ENCODE measurements at places on chromosomes 16 and 17.

GRCh38 chr16:29756654-29757053 is 10.9 kb upstream of the C16orf54 start:
- DNase-seq: no peak

DNA sequence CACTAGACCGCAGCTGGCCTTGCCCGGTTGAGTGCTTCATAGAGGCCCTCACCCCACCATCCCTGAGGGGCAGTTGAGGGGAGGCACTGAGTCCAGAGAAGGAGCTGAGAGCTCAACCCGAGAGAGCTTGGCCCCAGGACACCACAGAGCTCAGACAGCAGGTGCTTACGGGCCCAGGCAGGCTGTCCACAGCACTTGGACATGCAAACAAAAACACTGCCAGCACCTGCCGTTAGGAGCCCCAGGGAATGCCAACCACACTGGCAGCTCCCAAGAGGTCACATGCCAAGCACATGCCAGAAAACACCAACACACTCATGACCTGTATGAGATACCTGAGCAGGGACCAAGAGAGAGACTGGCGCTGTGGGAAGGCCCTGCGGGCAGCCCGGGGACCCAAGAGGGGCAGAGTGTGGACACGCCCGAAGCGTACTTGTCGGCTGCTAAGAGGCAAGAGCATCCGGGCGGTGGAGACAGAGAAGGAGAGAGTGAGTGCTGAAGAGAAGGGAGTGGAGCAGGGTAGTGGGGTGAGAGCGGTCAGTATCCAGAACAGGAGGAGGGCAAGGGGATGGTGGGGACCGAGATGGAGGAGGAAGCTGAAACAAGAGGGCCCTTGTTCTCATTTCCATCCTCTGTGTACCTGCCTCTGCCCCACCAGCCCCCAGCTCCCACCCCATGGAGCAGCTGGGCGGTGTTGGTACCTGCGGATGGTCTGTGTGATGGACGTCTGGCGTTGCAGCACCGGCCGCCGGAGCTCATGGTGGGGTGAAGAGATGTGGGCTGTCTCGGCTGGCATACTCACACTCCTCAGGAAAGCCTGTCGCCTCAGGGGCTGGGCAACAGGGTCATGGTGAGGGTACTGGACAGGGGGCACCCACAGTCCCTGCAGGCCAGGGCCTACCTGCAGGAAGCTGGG is 8.2 kb downstream of the RHBDF1 start:
- DNase-seq: no peak

DNA sequence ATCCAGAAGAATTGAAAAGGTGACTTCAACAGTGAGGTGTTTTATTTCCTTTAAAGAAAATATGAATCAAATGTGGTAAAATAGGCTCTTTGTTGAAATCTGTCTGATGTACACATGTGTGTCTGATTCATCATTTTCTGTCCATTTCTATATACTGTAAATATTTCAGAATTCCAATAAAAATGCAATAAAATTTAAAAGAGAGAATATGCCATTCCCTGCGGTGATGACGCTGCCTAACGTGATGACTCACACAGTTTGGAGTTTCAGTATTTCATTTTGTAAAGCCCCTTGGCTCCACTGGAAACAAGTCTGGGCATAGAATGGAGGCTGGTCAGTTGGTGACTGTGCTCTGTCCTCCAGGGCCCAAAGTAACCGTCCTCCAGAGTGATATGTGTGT is 482.5 kb upstream of the CDH5 start:
- no peak for DNase-seq

DNA sequence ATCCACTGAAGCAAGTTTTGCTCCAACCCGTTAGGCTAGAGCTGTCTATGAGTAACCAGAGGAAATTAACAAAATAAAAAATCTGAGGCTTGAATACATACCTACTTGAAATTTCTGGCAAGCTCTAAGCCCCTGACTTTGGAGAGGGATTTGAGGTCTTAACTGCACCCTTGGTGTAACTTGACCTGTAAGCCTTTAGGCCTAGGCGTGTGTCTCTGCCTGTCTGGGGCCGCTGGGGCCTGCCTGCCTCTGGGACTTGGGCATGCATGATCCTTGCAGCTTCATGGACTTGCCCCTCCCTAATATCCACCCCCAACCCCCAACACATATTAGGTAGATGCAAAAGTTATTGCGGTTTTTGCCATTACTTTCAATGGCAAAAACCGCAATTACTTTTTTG is 3.7 kb upstream of the CDC42EP4 start:
- no peak for DNase-seq

- DNase-seq: no peak
These were observed 719 bp upstream of the RNF227 start for GRCh38 chr17:7916808-7917207.

GRCh38 chr16:59527206-59527997 is 793.3 kb upstream of the GOT2 start:
- no peak for DNase-seq

- DNase-seq: no peak
These were observed 21.0 kb downstream of the RAB11FIP4 start for GRCh38 chr17:31412511-31412910.

- no peak for DNase-seq
These were observed 107.3 kb upstream of the CDH5 start for GRCh38 chr16:66258916-66259845.

DNA sequence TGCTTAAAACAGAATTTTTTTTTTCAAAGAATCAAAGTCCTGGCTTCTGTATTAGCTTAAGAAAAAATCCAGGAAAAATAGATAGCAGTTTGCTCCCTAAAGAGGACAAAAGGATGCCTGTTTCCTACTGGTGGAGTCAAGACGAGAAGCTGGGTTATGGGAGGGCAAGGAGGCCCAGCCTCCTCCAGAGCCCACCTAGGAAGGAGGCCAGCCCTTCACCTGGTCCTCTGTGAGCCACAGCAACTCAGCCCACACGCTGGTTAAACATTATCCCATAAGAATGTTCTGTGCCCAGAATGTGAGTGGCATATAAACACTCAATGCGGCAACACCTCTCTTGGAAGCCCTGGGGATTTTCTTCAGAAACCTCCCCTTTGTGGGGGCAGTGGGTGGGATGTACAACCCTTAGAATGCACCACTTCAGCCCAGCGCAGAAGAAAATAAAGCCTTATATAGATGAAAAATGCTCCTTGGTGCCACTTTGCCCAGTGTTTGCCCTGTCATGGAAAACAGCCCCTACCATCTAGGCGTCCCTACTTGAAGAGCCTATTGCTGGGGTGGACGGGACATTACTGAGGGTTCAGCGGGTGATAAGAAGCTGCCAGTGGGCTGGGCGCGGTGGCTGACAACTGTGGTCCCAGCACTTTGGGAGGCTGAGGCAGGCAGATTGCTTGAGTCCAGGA is 48.0 kb downstream of the TEKT5 start:
- DNase-seq: no peak

GRCh38 chr17:15298176-15298575 is 33.0 kb upstream of the PMP22 start:
- DNase-seq: no peak

GRCh38 chr16:58451265-58451689 is 48.7 kb upstream of the NDRG4 start:
- DNase-seq: no peak

GRCh38 chr16:12584488-12585233 is 219.0 kb downstream of the CPPED1 start:
- no peak for DNase-seq

- no peak for DNase-seq
These were observed 27.2 kb upstream of the TEKT3 start for GRCh38 chr17:15368600-15368999.

DNA sequence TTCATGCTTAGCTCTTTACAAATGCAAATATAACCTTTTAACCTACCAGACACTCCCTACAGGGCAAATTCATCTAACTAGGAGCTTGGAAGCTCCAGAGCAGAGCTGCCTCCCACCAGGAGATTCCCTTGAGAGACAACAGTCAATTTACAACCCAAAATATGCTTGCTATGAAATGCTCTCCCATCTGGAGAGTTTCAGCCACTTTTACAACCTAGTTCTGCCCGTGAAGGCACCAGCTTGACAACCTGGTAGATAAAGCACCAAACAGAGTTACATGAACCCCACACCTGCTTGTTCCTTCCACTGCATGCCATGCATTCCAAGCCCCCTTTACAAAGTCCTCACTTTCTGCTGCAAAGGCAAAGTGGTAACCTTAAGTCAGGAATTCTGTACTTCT is 215.3 kb upstream of the KIF2B start:
- no peak for DNase-seq

GRCh38 chr16:28145796-28146195 is 66.0 kb downstream of the XPO6 start:
- no peak for DNase-seq

DNA sequence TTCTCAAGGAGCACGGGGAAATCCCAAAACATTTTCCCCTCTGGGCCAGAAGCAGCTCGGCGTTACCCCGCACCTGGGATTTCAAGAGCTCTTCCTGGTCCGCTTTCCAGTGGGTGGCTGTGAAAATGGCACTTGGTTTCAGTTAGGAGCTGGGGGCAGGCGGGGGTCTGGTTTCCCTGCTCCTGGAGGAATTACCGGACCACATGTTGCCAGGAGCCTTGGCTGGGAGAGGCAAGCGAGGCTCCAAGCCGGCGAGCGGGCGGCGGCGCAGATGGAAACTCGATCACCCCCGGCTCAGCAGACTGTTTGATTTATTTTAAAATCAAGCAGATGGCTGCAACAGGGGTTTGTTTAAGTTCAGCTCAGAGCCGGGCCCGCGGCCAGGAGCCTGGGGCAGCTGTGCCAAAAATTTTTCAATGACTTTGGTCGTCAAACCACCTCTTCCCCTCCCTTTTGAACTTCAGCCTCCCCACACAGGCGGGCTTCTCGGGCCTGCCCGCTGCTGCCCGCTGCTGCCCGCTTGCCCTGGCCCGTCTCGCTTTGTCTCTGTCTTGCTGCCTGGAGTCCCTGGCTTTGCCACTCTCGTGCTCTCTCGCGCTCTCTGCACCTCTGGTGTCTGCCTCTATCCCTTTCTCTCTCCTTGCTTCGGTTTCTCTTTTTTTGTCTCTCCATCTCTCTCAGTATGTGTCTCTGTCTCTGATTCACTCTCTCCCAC is 108.0 kb upstream of the CIBAR2 start:
- no peak for DNase-seq

- DNase-seq: no peak
These were observed 6.5 kb downstream of the ITGAX start for GRCh38 chr16:31361201-31362110.

- no peak for DNase-seq
These were observed 1400.1 kb downstream of the CDH8 start for GRCh38 chr16:60636117-60636516.

DNA sequence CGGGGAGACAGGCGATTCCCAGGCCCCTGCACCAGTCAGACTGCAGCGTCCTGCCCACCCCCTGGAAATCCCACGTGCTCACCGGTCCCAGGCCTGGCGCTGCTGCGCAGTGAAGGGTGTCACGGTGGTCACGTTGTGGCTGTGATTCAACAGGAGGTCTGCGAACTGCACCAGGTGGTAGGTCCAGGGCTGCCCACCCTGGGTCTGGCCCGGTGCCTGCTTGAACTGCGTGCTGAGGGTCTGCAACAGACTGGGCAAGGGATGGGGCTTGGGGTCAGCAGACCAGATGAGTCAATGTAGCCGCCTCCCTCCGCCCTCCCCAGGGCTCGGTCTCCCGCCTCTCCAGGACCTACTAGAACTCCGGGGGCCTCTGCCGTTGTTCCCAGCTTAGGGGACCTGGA is 7.1 kb downstream of the MYBBP1A start:
- no peak for DNase-seq

GRCh38 chr17:75645889-75646637 is 12.8 kb downstream of the SMIM5 start:
- peak; percentile 98 for DNase-seq

GRCh38 chr17:40611840-40612474 is 35.7 kb downstream of the SMARCE1 start:
- no peak for DNase-seq

DNA sequence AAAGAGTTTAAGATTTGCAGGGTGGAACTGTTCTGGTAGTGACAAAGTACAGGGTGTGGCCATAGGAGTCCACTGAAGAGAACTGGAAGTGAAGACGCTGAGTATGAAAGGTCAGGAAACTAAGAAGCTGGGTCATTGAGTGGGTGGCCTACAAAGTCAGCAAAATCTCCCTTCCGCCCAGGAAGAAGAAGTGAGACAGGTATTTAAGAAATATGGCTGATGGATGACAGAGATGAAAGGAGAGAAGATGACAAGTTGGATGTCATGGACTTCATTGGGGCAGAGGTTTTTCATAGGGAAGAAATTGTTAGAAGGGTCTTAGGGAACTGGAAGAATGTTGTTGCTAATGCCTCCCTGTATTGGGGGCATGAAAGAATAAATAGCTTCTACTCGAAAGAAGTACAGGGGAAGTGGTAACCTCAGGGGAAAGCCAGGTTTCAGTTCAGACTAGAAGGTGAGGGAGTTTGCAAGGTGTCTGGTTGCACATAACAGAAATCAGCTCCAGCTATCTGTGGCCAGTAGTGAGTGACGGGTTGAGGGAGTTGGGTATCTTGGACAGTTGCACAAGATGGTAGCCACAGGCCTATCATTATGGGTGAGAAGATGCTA is 33.6 kb upstream of the MED13 start:
- no peak for DNase-seq

- DNase-seq: no peak
These were observed 56.0 kb upstream of the FA2H start for GRCh38 chr16:74830648-74831047.

DNA sequence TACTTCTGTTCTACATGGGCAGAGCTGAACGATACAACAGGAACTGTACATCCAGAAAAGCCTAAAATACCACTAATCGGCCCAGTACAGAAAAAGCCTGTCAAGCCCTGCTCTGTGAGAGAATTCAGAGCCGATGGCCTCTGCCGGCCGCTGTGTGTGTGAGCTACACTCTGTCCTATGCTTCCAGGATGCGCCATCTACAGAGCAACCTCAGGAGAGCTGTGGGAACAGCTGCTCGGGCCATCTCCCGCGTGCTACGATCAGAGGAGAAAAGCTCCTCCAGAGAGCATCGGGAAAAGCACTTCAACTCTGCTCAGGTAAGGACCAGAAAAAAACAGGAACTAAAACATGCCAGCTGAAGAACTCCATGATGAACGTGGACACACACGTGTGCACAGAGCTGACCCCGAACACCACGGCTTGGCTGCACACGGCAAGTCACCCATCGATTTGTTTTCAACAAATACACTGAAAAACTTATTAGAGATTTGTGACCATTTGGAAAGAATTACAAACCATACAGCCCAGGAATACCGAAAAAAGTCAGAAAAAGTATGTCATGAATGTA is 115.9 kb downstream of the ANKRD11 start:
- no peak for DNase-seq

- DNase-seq: no peak
These were observed 13.0 kb downstream of the SPIRE2 start for GRCh38 chr16:89841275-89841674.

- peak; percentile 53 for DNase-seq
These were observed 13.5 kb upstream of the DHRS13 start for GRCh38 chr17:28916302-28916934.

DNA sequence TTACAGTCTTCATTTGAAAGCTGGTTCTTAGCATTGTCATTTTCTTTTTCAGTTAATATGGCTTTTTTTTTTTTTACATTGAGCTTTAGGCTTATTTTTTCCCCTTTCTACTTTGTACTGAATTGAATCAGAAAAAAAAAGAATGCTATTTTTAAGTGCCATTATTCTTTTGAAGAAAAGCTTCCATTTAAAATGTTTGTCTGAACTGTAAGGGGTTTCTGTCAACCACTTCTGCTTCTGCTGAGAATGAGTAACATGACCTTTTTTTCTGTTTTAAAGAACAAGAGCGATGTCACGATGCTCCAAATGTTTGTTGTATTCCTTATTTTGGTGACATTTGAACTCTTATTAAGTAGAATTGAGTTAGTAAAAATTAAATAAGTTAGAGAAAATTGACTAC is 50.0 kb downstream of the MRTFB start:
- DNase-seq: no peak

All from HuH-7 (cell line).